ENCODE measurements at places on chromosomes 3 and 15.

GRCh38 chr3:125257536-125257935, 45.0 kb upstream of the SLC12A8 start:
- H3K4me3 ChIP-seq: no peak overlapping the region
- H3K27me3 ChIP-seq: no peaks in the 10 kb centered on the region
- H3K36me3 ChIP-seq: no peaks in the 10 kb centered on the region
- H3K27ac ChIP-seq: no peak overlapping the region

DNA sequence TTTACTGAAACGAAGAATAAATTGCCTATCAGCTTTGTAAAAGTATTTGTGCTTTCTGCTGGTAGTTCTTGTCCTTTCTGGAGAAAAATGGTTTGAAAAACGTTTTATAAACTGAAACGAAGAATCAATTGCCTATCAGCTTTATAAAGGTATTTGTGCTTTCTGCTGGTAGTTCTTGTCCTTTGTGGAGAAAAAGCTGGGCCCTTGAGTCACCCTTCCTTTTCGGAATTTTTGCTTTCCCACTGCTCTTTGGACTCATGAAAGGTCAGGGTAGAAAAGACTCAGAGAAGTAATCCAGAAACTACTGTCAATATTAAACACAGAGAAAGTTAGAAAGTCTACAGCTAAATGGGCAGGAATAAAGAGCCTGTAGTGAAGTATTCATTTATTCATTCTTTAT, 72.8 kb downstream of the EOMES start:
- H3K4me3 ChIP-seq: no peak overlapping the region
- H3K4me1 ChIP-seq: no peaks in the 10 kb centered on the region
- no peaks in the 10 kb centered on the region for H3K36me3 ChIP-seq

DNA sequence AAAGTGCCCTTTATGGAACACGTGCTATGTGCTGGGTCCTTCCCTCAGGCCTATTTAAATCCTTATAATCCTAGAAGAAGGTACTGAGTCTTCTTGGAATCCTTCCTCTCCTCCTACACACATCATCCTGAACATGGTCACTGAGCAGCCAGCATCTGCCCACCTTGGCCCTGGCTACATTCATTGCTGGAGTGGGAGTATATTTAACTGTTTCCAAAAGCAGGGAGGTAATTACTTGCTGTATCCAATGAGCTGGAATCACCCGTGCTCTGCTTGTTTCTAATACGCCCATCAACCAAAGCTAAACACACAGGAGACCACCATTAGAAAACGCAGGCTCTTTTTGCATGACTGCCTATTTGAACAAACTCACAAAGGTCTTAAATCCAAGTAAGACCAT, 122.2 kb downstream of the RORA start:
- peaks cover 5% of the 10 kb centered on the region for H3K27me3 ChIP-seq
- H3K36me3 ChIP-seq: no peaks in the 10 kb centered on the region
- DNase-seq: no peak
- no peak overlapping the region for H3K4me3 ChIP-seq
- no peak overlapping the region for H3K27ac ChIP-seq

GRCh38 chr3:197874653-197875052, 75.3 kb upstream of the RPL35A start:
- no peak overlapping the region for H3K27ac ChIP-seq
- H3K36me3 ChIP-seq: peaks cover 39% of the 10 kb centered on the region
- no peaks in the 10 kb centered on the region for H3K4me1 ChIP-seq
- no peak for DNase-seq

DNA sequence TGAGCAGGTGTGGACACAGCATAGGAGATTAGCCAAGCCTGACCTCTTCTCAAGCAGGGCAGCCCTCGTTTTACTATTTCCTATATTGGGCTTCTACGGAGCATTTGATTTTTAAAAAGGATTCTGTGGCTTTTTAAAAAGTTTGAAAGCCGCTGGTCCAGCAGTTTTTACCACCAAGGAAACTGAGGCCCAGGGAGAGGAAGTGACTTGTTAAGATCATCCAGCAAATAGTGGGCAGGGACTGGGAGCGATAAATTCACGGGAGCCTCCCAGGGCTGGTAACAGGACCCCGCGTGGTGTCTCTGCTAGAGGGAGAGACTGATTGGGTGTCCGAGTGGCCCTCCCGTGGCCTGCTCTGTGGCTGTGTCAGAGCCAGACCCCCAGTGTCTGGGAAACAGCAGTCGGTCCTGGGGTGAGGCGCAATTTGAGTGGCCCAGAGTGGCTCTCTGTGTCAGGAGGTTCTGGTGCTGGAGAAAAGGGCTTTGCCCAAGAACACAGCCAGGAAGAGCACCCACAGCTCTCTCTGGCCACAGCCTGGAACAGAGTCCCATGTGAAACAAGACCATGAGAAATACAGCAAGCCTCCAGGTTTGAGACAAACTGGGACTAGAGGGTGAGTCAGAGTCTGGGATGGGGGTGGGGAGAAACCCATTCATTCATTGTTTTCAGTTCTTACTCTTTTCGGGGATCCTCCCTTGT, 4.2 kb downstream of the FURIN start:
- peak overlapping the region; percentile 68 for H3K4me3 ChIP-seq
- H3K27me3 ChIP-seq: no peaks in the 10 kb centered on the region
- H3K4me1 ChIP-seq: peaks cover 43% of the 10 kb centered on the region
- DNase-seq: no peak
- H3K27ac ChIP-seq: peak overlapping the region; percentile 73

- no peak overlapping the region for H3K4me3 ChIP-seq
- no peak for DNase-seq
- H3K4me1 ChIP-seq: peaks cover 6% of the 10 kb centered on the region
- no peaks in the 10 kb centered on the region for H3K36me3 ChIP-seq
These were observed 7.3 kb upstream of the RHOV start for GRCh38 chr15:40881351-40881750.

DNA sequence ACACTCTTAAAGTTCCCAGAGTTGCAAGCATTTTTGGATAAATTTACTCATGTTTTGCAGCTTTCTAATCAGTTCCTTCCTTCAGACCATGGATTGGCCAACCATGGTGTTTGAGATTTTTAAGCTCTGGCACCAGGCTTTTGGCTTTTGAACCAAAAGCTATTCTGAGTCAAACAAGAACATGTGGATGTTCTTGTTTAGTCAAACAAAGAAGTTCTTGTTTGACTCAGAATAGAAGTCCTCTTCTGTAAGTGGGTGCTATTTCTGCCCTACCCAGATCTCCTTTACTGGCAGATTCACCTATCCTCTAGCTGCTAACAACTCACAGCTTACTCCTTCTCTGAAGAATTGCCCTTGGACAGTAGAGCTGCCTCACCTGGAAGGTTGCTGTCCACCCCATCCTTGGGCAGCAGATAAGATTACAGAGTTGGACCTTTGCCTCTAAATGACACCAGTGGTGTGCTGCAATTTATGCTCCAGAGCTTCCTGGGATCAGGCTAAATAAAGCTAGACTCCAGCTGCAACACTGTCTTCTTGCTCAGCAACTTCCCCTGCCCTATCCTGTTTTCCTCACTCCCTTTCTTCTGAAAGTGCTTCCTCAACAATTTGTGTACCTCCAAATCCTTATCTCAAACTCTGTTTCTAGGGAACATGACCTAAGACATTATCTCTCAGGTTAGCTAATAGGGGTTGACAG, 65.6 kb downstream of the COL6A6 start:
- H3K27ac ChIP-seq: no peak overlapping the region
- no peaks in the 10 kb centered on the region for H3K4me1 ChIP-seq
- no peaks in the 10 kb centered on the region for H3K36me3 ChIP-seq
- no peak for DNase-seq

- no peak overlapping the region for H3K27ac ChIP-seq
- no peak overlapping the region for H3K4me3 ChIP-seq
- H3K27me3 ChIP-seq: no peaks in the 10 kb centered on the region
These were observed 122.6 kb downstream of the ARNT2 start for GRCh38 chr15:80526556-80527340.

GRCh38 chr3:15380980-15381890, 46.1 kb downstream of the METTL6 start:
- H3K27ac ChIP-seq: no peak overlapping the region
- DNase-seq: no peak
- no peak overlapping the region for H3K4me3 ChIP-seq
- H3K36me3 ChIP-seq: no peaks in the 10 kb centered on the region
- peaks cover 3% of the 10 kb centered on the region for H3K4me1 ChIP-seq

DNA sequence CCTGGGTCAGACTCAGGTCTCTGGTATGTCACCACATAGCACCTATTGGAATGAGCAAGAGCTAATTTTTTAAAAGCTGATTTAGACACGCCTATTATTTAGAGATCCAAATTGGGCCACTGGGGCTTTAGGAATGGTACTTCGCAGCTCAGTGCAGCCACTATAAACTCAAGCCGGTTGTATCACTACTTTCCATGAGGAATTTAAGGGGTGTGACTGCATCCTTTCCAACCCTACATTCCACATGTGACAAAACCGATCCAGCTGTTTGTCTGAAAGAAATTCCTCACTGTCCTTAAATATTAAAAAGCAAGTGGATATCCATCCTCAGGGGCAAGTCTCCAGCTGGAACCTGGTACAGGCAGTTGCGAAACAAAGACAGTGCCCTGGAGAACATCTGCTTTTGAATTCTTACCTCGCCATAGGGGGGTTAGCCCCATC, 12.8 kb downstream of the VGLL3 start:
- no peak overlapping the region for H3K4me3 ChIP-seq
- H3K36me3 ChIP-seq: no peaks in the 10 kb centered on the region
- no peaks in the 10 kb centered on the region for H3K4me1 ChIP-seq
- H3K27ac ChIP-seq: no peak overlapping the region
- no peak for DNase-seq
- no peaks in the 10 kb centered on the region for H3K27me3 ChIP-seq

Measured in effector memory CD4-positive, alpha-beta T cell (primary cell).